ENCODE measurements at places on chromosomes 3 and 15.

DNA sequence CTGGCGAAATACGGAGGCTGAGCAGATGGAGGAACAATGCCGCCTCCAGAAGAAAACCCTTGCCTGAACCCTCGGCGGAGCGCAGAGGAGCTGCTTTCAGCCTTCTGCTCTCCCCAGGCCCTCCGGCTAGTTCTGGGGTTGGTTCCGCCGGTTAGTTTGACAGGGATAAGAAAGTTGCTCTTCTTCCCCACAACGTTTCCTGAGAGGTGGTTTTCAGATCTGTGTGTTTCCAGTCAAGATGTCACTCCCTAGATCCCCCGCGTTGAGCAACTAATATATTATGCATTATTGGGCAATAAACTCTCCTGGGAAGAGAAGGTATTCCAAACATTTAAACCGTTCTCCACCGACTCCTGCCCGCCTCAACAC, 551 bp downstream of the NLGN1 start:
- peak; percentile 61 for DNase-seq

- DNase-seq: no peak
Observed at GRCh38 chr3:134630506-134630905, 20.3 kb downstream of the KY start.

GRCh38 chr3:153670577-153670976, 450.6 kb upstream of the ARHGEF26 start:
- DNase-seq: no peak

- no peak for DNase-seq
Observed at GRCh38 chr3:155712008-155712407, 32.9 kb downstream of the PLCH1 start.

GRCh38 chr15:49627407-49627877, 6.6 kb downstream of the DTWD1 start:
- DNase-seq: peak; percentile 95

GRCh38 chr15:75178171-75178937, 23.3 kb upstream of the C15orf39 start:
- no peak for DNase-seq

- DNase-seq: no peak
Observed at GRCh38 chr15:77354063-77354462, 65.8 kb downstream of the PEAK1 start.

- no peak for DNase-seq
Observed at GRCh38 chr15:66777596-66778313, 75.7 kb downstream of the SMAD6 start.

DNA sequence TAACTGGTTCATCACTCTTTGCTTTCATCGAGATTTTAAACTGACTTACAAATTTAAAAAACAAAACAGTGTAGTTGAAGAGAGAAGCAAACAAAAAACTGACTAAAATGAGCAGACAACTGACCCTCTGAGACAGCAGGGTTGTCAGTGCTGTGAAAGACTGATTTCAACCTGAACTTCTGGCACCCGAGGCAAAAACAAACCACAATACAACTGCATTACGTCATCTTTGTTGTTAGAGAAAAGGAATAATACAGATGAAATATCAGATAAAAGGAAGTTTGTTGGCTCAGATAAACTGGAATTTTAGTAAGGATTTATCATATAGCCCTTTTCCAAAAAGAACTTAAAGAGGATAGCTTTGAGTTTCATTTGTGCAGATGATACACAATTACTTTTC, 51.1 kb downstream of the PARP15 start:
- DNase-seq: peak; percentile 18

GRCh38 chr3:27479806-27480543, 4.2 kb downstream of the SLC4A7 start:
- no peak for DNase-seq

DNA sequence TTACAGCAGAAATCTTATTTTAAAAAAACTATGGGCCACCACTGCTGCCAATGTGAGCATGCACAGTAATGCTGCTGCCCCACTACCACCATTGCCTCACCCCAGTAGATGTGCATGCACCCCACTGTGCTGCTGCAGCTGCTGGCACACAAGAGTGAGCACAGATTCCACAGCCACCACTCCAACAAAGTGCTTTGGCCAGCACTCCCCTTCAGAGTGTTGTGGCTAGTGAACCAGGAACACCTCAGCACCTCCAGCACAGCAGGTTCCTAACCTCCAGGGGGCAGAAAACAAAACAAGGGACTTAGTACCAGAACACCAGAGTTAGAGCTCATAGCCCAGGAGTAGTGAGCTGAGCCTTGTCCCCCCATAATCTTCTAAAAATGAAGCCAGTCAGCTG, 629.6 kb downstream of the PYDC2 start:
- no peak for DNase-seq

DNA sequence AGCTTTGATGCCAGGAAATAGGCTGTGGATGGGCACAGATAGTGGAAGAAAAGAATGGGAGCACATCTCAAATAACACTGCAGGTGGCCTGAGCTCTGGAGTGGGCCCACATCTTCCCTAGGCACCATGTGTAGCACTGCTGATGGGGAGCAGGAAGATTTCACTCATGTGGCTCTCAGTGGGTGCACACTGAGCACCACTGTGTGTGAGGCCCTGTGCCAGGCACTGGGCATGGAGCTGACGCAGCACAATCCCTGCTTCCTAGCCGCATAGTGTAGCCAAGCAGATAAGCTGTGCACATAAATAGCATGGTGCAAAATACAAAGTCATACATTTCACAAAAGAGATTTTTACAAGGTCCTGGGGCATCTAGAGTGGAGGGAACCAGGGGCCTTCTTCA, 101.6 kb downstream of the MOBP start:
- DNase-seq: no peak

- DNase-seq: no peak
Observed at GRCh38 chr3:140823106-140823505, 118.5 kb upstream of the SLC25A36 start.

- DNase-seq: peak; percentile 23
Observed at GRCh38 chr15:34241376-34242330, 16.8 kb downstream of the EMC4 start.

- DNase-seq: peak; percentile 33
Observed at GRCh38 chr3:126982126-126982470, 817 bp upstream of the PLXNA1 start.

DNA sequence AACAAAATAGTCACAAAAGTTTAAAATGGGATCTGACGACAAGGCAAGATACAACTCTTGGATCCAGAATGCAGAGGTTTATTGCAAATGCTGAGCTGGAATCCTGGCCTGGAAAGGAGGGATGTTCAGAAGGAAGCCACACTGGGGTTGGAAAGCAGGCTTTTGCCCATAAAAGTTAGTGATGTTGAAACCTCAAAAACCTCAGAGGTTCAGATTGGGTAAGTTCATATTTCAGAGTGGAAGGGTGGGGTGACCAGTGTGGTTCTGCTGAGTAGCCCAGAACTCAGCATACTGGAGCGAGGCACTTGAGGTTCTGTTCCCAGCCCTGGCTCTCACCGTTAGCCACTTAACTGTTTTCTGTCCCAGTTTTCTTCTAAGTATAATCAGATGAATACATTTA, 114.0 kb upstream of the OSTN start:
- DNase-seq: peak; percentile 30

DNA sequence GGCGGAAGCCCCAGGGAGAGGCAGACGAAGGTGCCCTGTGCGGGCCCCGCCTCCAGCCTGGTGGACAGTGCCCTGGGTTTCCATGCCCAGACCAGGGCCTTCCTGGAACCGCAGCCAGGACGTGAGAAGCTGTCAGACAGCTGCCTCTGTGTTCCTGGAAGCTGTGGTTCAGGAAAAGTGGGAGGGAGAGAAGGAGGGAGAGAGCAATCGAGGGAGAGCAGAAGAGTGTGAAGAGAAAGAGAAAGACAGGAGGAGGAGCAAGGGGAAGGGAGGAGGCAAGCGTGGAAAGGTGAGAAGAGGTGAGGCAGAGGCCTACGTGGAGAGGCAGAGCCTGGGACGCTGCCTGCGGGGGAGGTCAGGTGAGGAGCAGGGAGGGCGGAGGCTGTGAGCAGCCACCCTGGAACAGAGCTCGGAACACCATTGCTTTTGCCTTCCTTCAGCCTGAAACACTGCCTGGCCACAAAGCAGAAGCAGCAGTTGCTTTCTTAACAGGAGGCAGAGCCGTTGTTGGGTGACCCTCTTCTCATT, 18.6 kb downstream of the ZDHHC19 start:
- DNase-seq: no peak

- DNase-seq: no peak
Observed at GRCh38 chr3:157092230-157092629, 67.7 kb downstream of the CCNL1 start.

DNA sequence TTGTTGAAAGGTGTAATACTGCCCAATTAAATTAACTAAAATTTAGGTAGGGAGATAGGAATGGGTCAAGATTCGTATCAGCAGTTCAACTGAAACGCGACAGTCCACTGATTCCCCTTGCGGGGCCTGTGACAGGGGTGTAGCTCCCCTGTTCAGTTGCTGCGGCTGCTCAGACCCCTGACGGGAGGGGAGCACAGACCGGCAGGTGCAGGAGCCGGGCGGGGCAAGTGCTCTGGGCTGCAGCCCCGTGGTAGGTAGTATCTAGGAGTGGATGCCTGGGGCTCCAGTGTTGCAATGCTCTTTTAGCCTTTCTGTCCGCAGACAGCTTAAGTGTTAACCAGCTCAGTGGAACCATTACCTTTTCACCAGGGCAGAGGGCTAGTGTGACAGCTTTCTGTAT, 164.9 kb downstream of the ROBO2 start:
- no peak for DNase-seq

DNA sequence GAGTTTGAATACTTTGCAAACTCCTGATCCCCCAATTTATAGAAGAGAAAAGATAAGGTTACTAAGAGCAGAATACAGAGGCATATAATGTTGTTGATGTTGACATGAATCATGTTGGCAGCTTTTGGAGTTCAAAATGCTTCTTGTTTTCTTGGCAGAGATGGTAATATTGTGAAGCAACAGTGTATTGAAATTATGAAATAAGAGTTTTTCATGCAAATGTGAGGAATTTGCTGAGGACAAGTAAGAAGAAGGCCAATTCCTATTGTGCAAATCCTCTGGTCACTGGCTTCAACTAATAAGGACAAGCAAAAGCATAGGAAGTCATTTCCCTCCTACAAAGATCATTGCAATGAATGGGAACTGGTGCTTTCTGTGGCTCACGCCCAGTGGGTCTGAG, 126.9 kb upstream of the CHL1 start:
- DNase-seq: no peak

- DNase-seq: peak; percentile 35
Observed at GRCh38 chr3:134029256-134029733, 430 bp downstream of the SLCO2A1 start.

DNA sequence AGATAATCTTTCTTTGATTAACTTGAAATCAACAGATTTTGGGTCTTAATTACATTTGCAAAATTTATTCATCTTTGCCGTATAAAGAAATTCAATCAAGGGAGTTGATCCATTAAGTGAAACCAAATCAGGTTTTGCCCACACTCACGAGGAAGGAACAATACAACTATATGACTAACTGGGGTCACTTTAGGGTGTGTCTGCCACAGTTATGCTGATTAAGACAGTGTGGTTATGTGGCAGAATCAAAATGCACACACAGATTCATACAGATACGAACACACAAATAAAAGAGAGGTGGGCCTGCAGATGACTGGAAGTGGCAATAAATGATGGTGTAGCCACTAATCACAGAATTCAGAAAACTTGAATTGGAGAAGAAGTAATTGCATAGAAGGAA, 543.5 kb downstream of the GABRG3 start:
- peak; percentile 71 for DNase-seq

DNA sequence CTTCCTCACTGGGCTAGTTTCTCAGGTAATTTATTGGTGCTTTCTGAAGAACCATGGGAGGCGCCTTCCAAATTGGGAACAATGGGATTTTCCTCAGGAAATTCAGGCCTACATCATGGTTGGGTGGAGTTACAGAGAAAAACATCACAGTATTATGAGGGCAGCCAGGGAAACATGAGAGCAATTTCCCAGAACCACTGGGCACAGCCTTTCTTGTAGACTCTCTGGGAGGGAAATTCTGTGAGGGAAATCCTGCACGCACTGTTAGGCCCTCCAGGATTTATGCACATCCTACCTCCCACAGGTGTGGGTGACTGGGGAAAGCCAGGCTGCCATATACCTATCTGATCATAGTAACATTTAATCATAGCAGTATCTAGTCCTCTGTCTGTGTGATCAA, 13.2 kb downstream of the POPDC2 start:
- DNase-seq: no peak

DNA sequence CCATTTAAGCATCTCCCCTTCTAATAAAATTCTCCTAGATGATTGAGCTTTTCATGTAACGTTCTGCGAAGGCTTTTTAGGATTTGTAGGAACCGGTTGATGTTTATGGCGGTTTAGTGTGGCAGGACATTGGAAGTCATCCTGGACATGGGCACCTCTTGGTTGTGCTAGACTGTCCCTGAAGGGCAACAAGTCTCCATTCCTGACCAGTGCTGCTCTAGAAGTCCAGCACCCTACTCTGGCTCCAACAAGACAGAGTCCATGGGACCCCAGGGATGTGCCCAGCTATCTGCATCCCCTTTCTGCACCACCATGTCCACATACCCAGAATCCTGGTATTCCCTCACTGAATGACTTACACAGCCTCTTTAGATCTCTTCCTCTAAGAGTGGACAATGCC, 46.4 kb downstream of the KCNAB1 start:
- no peak for DNase-seq

- no peak for DNase-seq
Observed at GRCh38 chr3:10744098-10744465, 71.9 kb upstream of the SLC6A11 start.

- DNase-seq: peak; percentile 89
Observed at GRCh38 chr15:49831206-49831965, 210.5 kb downstream of the DTWD1 start.

GRCh38 chr15:78638658-78639314, 2.2 kb downstream of the CHRNB4 start:
- no peak for DNase-seq

- DNase-seq: no peak
Observed at GRCh38 chr3:126106336-126107202, 22.6 kb upstream of the SLC41A3 start.

DNA sequence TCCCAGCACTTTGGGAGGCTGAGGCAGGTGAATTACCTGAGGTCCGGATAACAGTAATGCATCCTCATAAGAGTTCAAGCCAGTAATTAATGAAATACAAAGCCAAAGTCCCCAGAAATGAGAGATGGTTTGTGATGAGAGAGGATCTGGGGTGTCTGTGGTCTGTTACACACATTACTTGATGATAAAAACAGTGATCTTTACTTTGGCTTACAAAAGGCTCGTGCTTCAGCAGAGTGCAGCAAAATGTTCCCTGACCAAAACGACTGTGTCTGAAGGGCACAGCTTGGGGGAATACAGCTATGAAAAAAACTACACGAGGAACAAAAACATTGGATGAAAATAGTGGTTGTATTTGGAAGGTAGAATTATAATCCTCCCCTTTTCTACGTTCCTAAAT, 40.9 kb downstream of the CRTC3 start:
- DNase-seq: no peak

GRCh38 chr15:99994849-99995248, 261.6 kb upstream of the LYSMD4 start:
- DNase-seq: no peak

- DNase-seq: no peak
Observed at GRCh38 chr3:150806185-150806835, 43.3 kb upstream of the SIAH2 start.

GRCh38 chr15:78065973-78066946, 11.3 kb downstream of the TBC1D2B start:
- DNase-seq: peak; percentile 80

All from astrocyte (in vitro differentiated cells and primary cell).